Stimulated activated CD8-positive, alpha-beta memory T cell treated with anti-CD3 and anti-CD28 coated beads, Interleukin-4, amount 100 ng/mL, for 1 hour (primary cell): ENCODE measurements at places on chromosomes 5 and 9.

GRCh38 chr9:137953683-137954438 lies 76.3 kb downstream of the CACNA1B start:
- no peak for DNase-seq

- DNase-seq: peak; percentile 16
Measured at GRCh38 chr5:68287976-68288706, 72.6 kb downstream of the PIK3R1 start.

DNA sequence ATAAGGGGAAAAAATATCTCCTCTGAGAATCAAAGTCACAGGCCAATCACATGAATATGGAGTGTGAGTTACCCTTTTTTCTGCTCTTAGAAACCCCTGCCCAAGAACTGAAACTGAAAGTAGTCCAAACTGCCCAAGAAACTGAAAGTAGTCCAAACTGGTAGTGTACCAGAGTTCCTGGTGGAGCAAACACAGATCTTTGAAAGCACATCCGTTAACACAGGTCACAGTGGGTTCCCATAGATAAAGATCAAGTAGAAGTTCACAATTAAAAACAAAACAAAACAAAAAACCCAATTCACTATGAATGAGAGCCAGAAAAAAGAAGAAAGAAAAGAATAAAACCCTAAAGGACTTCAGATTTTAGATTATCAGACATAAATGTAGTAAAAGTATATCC lies 332.4 kb upstream of the EFNA5 start:
- DNase-seq: no peak

DNA sequence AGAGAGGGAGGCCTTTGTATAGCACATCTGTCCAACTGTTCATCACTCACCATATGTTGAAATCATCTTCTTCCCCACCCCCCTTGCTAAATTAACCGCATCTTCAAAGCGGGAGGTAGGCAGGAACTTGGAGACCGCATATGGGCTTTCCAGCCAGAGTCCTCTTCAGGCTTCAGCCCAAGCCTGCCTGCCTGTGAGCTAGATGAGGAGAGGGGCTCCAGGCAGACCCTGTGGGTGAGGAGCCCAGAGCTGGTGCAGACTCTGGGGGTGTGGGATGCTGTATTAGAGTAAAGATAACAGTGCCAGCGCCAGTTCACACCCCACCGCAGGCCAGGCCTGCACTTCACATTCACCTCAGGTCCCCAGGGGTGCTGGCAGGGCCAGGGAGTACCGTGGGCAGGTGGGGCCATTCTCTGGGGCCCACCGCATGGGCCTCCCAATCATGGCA lies 16.2 kb downstream of the PRRC2B start:
- no peak for DNase-seq

GRCh38 chr5:43352131-43352530 lies 38.9 kb upstream of the HMGCS1 start:
- DNase-seq: no peak

DNA sequence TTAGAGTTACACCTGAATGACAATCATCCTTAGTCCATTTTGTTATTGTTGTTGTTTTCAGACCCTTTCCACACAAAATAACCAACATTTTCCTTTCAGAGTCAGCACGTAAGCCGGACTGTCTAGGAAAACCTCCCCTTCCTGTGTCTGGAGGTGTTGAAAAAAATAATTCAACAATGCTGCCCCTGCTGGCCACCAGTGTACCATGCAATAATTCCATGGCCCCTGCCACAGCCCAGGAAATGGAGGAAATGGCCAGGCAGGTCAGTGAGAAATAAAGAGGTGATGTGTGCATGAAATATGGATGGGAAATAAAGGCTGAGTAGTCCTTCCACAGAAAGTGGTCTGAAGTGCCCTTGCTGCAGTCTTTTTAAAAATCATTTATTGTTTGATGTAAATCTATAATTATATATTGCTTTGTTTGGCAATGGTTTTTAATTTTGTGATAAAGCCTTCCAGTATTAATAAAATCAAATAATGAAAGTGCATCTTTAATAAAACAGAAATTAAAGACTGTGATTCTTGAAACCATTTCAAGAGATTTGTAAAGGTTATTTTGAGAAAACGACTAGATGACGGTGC lies 152.8 kb upstream of the PAPPA start:
- no peak for DNase-seq

DNA sequence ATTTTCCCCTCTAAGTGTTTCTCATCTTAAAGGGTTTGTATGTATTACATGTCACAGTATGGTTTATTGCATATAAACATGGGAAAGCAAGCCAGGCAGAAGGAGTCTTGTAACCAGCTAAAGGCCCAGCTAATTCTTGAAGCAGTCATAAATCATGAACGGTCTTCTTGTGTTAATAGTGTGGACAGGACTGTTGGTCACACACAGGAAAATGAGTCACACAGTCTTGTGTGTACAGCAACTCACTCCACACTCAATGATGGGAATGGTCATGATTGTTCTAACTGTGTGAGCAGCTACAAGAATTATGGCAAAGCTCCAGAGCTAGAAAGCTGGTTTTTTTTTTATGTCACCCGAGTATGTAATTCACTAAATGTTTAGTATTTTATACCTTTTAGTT lies 123.9 kb downstream of the GHR start:
- no peak for DNase-seq

DNA sequence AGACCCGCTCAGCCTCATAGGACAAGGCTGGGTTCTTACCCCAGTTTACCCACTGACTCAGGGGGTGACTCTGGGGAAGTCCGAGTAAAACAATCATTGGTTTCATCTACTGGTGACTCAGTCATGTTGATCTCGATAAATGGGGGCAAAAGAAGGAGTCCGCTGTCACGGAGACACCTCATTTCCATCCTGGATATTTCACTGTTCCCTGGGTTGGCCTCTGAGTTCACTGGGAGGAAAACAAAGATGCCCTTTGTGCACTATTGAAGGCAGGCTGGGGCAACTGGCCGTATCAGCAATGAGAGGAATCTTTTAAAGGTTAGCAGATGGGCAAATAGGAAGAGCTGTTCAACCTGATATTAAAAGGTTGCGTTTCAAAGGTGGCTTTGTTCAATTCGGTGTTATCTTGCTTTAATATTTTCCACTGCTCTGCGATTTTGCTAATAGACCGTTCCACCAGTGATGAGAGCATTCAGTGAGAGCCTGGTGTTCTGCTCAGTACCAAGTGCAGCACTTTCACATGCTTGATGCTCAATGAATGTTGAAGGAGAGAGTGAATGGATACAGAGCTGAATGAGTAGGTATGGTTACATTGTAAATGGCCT lies 110.2 kb upstream of the EGFLAM start:
- DNase-seq: no peak

DNA sequence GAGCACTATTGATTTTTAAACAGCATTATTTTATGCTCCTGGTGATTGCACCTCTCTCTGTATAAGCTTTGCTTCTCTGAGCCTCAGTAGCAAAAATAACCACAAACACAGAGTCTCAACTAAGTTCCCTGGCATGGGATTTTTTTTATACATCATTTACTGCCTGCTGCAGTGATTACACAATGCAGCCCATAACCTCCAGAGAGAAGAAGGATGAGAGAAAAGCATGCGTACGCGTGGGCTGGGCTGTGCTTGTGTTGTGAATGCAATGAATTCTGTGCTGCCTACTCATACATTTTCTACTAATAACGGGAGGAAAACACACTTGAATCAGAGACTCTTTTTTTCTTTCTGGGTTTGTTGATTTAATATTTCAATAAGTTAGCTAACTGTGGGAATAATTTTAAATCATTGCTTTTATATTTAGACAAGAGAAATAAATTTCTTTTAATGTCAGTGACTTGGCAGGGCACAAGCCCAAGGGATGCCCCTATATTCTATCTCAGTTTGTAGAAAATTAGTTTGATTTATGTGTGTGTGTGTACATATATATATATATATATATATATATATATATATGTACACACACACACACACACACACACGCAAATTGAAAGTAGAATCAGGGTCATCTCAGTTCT lies 351.5 kb downstream of the MED10 start:
- DNase-seq: no peak

DNA sequence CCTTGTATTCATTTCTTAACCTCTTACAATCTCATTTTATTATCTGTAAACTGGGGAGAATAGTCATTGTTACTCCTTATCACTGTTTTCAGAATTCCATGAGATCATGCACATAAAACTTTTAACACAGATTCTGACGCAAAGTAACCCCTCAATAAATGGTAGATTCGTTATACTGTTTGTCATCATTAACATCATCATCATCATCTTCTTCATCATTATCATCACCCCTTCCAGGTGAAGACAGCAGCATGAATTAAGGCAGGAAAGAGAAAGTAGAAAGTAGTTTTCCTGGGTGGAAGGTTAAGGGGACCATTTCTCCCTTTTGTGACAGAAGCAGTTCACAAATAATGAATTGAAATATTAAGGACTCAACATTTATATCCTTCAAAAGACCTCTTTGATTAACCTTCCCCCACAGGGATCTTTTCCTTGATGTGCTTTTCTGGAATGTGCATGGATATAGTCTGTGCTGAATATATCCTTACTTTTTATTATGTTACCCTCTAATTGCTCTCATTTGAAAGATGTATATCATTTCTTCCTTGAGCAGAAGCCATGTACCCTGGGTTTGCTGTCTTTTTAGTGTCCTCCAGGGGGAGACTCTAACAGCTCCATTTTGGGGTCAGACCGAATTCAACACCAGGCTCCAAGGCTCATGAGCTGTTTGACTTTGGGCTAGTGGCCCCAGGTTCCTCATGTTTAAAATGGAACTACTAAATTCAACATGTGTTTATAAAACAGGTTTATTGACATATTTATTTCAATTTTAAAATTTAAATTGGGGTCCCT lies 1029.9 kb upstream of the WWC1 start:
- DNase-seq: no peak

DNA sequence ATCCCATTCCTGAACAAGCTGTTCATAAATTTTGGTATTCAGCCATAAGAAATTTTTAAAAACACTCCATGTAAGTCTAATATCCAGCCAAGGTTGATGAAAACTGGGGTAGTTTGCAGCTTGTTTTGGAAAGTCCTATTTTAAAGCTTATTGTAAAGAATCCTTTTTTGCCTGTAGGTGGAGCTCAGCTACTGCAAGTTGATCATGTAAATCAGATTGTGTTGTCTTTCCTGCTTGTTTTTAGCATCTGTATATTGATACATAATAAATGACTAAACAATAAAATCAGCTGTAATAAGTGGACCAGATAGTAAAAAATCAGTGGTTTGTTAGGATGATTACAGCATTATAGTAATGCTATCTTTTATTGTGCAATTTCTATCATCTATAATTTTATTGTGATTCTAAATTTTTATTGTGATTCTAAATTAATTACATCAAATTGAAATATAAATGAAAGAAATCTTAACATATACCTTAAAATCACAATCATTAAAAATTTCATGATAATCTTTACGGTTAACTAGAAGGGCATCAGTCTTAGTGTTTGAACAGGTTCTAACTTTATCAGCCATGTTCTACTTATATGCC lies 42.4 kb downstream of the CWC27 start:
- DNase-seq: no peak

- no peak for DNase-seq
Measured at GRCh38 chr9:76654051-76654461, 110.2 kb upstream of the PCA3 start.

DNA sequence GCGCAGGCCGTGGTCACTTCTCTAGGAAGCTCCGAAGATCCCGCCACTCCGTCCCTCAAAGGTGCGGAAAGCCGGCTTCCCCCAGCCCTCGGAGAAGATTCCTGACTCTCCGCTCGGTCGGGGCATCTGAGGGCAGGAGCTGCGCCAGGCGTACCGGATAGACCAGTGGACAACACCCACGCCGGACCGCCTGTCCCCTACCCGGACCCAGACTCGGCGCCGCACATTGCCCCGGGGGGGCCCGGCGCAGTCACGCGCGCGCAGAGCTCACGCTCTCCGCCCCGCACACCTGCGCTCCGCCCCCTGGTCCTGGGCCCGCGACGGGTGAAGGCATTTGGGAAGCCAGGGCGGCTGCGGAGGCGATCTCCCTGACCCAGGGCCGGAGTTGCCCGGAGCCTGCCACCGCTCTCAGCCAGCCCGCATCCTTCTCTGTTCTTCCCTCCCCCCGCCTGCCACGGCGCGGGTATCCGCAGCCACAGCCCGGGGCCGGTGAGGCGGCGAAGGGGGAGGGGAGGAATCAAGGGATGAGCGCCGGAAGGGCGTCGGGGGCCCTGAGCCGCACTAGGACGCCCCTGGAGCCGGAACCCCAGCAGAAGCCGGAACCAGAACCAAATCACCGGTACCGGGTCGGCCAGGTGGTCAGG lies 448 bp downstream of the RELL2 start:
- DNase-seq: peak; percentile 14

- no peak for DNase-seq
Measured at GRCh38 chr9:136364942-136365774, 1.6 kb upstream of the DNLZ start.

GRCh38 chr9:132241840-132242620 lies 80.2 kb downstream of the NTNG2 start:
- no peak for DNase-seq

DNA sequence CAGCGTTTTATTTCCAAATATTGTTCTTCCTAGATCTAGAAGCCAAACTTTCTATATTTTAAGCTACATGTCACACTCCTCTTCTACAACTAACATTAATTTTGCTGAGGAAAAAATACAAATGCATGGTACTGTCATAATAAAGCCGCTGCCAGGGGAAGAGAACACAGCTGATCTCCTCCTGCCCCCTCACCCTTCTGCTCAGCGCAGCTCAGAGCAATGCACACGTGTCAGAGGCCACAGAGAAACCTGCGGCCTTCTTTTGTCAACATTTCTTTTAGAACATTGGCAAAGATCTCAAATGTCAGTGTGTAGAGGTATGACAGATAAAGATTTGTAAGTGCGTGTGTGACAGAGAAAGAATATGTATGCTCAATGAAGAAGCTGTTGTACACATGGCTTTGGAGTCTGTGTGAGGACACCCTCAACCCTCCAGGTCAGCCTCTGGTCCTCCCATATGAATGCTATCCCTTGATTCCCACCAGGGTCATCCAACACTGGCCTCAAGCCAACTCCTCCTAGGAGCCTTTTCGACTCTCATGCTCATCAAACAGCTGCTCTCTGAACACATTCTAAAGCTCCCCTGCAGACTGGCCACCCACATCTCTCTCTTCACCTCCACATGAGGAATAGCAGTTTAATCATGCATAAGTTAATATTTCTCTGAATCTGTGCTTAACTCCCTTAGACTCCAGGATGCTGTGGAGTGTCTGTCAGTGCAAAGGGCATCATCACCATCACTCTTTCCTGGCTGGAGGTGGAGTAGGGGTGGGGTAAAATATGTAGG lies 40.9 kb downstream of the TAS2R1 start:
- DNase-seq: no peak

DNA sequence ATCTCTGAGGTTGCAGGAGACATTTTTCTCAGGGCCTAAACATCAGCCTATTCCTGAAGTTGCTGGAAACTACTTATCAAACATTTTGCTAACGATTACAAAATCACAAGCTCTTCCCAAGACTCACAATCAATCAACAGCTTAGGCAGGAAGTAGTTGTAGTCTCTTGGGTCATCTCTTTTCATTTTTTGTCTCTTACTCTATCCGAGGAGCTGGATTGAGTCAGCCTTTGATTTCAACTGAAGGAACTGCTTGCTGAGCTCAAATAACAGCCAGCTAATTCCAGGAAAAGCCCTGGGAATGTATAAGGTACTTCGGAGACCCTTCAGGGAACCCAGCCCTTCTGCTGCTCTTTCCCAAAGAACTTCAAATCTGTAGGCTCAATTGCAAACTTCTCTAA lies 398.9 kb downstream of the PLK2 start:
- no peak for DNase-seq
